ENCODE measurements at places on chromosomes 2 and 18.

DNA sequence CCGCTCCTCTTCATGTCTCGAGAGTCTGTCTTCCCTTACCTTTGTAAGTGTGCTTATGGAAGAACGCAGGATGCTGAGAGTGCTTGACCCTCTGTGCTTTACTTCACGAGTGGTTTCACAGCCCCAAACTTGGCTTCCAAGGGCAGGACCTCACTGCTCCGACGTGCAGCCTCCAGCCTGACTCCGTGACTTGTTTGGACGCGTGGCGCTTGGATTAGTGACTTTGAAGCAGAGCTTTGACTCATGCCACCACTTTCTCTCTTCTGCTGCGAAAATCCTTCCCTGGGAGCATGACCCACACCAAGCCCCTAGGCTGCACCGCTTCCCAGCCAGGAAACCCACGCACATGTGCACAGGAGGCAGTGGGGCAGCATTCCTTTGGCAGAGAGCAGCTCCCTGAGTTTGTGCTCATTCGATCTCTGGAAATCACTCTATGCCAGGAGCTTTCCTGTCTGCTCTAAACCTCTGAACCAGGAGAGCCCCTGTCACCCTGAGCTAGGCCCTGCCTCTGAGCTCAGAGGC lies 207.8 kb upstream of the HS6ST1 start:
- no peak for DNase-seq

DNA sequence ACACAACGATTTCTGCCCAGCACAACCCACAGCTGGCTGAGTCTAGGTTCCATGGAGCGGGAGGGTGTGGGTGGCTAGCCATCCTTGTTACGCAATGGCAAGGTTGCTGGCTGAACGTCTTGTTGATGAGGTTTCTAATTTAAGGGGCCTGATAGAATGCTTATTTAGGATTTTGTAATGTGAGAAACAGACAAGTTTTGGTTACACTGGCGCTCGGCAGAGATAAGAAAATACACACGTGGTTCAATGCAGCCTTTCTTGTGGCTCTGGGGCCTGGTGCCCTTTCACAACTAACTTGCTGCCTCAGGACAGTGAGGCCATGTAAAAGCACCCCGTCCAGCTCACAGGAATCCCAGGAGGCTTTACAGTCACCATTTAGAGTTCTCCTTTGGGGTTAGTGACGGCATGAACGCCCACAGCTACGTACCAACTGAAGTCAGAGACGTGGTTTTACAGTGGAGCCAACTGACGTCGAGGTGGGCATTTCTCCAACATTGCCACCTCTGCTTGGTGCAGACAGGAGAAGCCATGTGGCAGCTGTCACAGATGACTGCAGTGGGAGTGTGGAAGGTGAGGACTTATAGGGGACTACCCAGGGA lies 29.7 kb upstream of the PIEZO2 start:
- no peak for DNase-seq

DNA sequence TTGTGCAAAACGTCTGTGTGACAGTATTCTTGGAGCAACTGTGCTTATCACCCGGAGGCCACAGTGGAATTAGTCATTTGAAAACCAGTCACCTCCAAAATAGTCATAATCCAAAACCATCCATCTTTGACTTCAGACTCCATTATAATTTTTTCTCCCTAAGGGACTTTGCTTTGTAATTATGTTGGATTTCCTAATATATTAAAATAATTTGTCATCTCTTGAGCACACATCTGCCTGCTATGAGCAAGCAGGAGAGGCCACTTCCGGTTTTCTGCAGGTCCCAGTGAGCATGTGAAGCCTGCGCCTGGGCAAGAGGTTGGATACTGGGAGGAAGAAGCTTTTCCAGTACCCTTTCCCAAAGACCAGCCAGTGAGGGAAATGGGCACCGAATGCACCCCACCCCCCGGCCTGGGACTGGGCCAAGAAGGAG lies 57.7 kb downstream of the ODC1 start:
- no peak for DNase-seq

DNA sequence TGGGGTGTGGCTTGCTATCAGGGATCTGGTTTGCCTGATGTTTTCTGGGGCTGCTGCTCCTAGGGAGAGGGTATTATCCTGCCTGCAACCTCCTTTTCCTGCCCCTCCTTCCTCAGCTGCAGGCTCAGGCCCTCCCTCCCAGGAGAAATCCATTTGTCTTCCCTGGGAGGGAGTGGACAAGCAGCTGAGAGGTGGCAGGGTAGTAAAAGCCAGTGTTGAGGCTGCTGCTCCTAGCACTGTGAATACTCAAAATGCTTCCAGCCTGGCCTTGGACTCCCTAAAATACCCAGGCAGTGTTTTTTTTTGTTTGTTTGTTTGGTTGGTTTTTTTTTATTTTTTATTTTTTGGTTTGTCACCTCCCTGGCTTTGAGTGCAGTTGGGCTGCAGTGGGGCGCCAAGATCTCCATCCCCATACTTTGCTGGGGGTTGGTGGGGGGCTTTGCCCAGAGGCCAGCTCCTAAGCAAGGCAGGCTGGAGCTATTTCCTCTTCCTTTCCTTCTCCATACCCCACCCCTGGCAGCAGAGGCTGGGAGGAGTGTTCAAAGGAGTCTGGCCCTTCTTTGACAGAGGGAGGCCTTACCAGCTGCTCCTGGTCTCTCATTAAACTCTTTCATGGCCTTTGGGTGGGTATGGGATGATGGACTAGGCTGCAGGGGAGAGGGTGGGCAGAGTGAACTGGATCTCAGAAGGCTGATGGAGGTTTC lies 13.6 kb downstream of the HOXD3 start:
- no peak for DNase-seq

DNA sequence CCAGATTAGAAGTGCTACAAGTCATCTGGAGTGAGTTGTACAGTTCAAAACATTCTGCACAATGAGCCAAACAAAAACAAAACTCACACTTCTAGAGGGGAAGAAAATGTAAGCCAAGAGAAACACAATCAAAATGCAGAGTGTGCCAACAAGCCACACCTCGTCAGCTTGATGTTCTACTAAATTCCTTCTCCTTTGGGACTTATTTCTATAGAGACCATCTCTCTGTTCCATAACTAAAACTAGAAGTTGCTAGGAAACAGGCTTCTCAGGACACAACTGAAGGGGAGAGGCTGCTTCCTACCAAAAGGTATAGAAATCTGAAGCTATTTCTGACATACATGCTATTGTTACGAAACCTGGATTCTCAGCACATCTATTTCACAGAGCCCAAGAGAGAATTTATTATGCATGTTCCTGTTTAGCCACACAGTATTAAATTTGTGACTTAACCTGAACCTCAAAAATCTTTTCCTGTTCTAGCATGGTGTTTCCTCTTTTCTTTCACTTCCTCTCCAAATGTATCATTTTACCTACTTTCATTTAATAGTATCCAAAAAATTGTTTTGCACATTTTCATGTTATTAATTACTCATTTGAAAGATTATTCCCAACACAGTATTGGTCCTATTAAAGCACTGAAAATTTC lies 211.4 kb upstream of the CCDC150 start:
- no peak for DNase-seq

DNA sequence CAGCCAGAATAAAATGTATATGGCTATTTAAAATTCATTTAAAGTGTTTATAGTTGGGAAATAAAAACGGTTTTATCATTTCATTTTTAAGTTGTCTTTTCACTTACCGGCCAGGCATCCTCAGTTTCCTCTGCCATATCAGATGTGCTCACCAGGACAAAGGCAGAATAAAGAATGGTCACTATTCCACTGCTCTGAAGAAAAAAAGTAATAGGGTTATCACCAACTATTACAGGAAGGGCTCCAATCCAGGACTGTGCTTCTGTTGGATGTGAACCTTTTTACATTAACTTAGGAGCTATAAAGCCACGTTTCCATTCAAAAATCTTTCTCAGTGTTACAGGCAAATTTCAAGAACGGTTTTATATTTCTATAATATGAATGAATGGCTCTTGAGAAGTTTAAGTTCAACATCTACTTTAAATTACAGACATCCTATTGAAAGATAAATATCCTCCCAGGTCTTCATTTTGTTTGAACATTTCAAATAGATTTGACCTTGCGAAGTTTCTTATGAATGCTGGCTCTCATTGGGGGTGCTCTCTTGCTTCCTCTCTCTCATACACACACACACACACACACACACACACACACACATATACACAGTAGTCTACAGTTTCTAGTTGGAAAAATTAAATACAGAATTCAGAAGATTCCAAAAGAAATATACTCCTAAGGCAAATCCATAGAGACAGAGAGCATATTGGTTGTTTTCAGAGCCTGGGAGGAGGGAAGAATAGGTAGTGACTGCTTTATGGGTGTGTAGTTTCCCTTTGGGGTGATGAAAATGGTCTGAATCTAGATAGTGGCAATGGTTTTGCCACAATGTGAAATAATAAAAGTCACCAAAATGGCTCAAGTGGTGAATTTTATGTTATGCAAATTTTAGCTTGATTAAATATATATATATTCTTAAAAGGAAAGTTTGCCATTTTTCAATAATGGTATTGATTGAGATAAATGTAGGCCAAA lies 2.9 kb upstream of the SLC40A1 start:
- no peak for DNase-seq

Data from NCI-H1092 (cell line).